ENCODE measurements at places on chromosomes 5 and 9.

GRCh38 chr9:78812665-78813064 lies 515.7 kb downstream of the PSAT1 start:
- DNase-seq: no peak

- no peak for DNase-seq
Observed at GRCh38 chr5:57880216-57880615, 397.6 kb upstream of the ACTBL2 start.

DNA sequence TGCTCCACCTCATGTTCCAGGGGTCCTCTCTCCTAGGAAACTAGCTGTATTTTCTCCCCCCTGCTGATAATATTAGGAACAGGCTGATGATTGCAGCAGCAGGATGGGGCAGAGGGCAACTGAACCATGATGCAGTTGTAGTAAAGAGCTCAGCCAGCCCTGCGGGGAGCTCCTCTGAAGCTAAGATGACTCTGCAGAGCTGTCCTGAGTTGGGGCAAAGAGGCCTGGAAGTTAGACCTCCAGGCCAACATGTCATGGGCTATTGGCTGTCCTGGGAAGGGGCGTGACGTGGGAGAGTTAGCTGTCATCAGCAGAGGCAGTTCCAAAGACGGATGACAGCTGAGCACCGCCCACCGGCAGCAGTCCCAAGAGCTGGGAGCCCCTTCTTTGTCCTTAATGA lies 6.6 kb upstream of the FBP1 start:
- DNase-seq: no peak

DNA sequence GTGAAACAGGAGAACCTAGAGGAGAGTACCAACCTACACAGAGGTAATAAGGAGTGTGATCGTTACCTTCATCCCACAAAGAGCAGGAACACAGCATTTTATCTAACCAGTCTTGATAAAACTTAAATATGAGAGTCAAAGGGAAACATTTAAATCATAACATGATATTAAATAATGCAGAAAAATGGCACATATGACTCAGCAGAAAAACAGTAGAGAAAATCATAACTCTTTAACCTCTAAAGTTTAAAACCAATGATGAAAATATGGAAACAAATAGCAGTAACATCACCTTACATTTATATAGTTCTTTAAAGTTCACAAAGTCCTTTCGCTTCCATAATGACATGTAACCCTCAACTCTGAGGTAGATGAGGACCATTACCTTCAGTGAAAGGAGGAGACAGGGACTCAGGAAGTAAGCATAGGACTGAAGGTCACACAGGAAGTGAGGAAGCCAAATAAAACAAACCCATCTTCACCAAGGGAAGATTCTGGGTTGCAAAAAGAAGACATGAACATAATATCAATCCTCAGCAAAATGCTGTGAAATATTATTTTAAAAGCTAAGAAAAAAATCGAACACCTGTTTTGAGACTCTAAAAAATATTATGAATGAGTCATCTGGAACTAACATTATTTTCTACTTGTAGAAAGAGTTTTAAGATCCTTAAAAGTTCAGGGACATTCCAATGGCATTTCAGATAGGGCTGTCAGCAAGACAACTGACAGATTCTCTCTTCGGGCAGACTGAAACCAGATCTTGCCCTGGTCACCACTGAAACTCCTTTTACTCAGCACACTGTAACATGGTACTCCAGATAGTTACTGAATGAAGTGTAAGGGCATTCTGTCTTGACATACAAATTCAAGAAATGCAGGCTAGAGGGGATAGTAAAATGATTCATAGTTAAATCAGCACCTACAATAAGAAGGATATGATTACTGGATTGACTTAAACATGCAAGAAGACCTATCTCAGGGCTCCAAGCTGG lies 148.5 kb downstream of the EPB41L4A start:
- DNase-seq: no peak

DNA sequence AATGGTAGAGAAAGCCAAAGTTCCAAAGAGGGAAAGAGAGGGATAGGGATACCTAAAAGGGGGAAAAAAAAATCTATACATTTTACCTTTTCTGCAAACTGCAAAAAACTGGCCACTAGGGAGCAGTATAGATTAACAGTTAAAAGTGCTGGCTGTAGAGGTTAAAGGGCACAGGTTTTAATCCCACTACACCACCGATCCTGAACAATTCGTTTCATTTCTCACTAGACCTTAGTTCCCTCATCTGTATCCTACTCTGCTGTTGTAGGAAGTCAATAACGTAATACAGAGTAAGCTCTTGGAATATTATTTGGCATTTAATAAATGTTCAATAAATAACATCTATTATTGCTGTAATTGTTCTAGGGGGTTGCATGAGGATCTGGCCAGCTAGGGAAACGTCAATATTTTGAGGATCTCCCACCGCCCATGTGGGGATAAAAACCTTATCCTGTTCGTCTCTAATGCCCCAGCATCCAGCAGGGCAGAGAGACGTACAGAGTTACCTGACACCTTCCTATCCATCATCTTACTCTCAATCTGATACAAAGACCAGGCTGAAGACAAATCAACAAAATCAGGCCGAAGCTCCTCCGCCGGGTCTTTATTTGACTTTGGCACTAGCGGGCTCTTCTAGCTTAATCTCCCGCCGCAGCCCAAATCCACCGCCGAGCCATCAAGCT lies 757 bp downstream of the CDC26 start:
- DNase-seq: peak; percentile 29

DNA sequence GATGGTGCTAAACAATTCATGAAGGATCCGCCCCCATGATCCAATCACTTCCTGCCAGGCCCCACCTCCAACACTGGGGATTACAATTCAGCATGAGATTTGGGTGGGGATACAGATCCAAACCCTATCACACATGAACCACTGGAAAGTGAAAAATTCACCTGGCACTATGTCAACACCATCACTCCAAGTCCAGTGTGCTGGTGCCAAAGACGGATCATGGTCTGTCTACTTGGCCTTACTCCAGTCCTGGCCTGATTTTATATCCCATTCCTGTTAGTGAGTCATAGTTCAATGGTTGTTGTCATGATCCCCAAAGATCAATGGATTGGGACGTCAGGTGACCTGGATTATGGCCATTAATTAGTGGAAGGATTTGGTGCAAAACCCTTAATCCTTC lies 147.4 kb upstream of the RPS23 start:
- DNase-seq: no peak

DNA sequence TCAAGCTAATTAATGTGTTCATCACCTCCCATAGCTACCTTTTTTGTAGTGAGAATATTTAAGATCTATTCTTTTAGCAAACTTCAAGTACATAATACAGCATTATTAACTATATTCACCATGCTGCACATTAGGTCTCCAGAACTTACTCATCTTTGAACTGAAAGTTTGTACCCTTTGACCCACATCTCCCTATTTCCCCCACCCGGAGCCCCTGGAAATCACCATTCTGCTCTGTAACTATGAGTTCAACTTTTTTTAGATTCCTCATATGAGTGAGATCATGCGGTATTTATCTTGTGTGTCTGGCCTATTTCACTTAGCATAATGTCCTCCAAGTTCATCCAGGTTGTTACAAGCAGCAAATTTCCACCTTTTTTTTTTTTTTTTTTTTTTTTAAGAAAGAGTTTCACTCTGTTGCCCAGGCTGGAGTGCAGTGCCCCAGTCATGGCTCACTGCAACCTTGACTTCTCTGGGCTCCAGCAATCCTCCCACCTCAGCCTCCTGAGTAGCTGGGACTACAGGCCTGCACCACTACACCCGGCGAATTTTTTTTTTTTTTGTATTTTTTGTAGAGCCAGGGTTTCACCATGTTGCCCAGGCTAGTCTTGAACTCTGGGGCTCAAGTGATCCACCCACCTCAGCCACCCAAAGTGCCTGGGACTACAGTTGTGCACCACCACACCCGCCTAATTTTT lies 100.4 kb upstream of the SAP30L start:
- DNase-seq: no peak

DNA sequence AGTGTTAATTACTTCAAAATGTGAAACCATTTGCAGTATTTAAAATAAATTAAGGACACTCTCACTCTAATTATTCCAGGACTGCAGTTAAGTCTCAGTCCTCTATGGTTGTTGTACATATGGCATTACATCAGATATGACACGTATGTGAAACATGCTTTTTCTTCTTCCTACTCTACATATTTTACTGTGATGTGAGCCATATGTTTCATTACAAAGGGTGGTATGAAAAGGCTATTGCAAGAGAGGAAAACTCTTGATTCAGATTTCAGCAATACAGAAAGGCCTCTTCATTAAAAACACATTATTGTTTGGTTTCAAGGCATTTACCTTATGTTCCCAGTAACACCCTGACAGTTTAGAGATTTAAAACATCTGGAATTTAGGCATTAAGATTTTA lies 964.5 kb upstream of the DMAC1 start:
- no peak for DNase-seq

- DNase-seq: peak; percentile 64
Observed at GRCh38 chr5:127564002-127564769, 46.7 kb downstream of the PRRC1 start.

DNA sequence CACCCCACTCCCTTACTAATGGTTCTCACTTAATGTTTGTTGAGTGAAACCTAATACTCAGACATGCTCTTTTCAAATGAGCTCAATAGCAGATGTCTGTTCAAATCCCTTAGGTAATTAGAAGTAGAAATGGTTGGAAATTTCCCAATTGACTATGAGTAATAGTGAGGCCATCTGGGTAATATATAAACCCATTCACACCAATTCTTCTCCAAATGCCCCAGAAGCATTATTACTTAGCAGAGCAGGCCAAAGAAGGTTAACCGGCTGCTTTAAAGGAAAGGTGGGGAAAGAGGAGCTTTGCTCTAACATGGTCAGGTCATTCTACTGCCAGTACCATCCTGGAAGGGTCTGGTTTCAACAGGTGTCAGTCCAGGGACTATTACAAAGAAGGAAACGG lies 119.5 kb upstream of the MTAP start:
- DNase-seq: no peak

- no peak for DNase-seq
Observed at GRCh38 chr9:6969805-6970204, 212.0 kb downstream of the KDM4C start.

GRCh38 chr5:107437986-107438510 lies 232.7 kb downstream of the EFNA5 start:
- DNase-seq: no peak

DNA sequence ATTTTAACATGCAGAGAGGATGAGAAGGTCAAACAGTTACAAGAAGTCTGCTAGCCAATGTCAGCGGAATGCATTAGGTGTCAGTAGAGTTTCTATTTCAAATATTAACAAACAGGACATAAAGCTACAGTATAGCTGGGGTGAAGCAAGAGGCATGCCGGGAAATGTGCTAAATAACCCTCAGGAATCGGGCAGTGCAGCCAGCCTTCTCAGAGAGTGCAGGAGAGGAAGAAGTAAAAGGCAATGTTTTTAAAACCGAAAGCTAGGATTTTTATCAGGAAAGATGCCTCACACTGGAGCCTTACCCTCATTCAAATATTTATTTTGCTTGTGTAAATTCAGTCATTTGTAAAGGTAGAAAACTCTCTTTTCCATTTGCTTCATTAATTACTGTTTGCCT lies 59.1 kb upstream of the SH3GL2 start:
- DNase-seq: no peak

DNA sequence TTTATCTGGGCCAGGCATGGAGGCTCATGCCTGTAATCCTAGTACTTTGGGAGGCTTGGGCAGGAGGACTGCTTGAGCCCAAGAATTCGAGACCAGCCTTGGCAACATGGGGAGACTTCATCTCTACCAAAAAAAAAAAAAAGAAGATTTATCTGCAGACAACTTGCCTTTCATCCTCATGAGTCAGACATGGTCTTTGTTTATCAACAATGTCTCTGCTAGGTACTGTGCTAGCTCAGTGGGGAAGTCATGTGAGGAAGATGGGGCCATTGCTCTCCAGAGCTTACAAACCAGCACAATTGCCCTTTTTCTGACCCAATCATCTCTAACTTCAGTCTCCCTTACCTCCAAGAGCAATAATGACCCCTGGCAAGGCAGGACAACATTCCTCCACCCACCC lies 1.6 kb downstream of the URM1 start:
- no peak for DNase-seq

DNA sequence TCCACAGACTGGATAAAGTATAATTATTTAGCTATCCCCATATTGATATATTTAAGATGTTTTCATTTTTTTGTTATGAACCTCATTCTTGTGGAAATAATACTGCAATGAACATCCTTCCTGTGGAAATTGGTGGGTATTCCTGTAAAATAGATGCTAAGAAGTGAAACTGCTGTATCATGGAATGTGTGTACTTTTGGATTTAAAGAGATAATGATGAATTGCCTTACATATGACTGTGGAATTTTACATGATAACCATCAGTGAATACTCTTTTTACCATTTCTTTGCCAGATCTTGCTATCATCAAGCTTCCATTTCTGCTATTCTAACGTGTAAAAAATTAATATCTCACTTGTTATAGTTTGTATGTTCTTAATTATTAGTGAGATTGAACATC lies 847.9 kb downstream of the EFNA5 start:
- DNase-seq: no peak

GRCh38 chr9:124290053-124290591 lies 32.4 kb downstream of the NEK6 start:
- no peak for DNase-seq
